ENCODE measurements at places on chromosomes 3 and 15.

DNA sequence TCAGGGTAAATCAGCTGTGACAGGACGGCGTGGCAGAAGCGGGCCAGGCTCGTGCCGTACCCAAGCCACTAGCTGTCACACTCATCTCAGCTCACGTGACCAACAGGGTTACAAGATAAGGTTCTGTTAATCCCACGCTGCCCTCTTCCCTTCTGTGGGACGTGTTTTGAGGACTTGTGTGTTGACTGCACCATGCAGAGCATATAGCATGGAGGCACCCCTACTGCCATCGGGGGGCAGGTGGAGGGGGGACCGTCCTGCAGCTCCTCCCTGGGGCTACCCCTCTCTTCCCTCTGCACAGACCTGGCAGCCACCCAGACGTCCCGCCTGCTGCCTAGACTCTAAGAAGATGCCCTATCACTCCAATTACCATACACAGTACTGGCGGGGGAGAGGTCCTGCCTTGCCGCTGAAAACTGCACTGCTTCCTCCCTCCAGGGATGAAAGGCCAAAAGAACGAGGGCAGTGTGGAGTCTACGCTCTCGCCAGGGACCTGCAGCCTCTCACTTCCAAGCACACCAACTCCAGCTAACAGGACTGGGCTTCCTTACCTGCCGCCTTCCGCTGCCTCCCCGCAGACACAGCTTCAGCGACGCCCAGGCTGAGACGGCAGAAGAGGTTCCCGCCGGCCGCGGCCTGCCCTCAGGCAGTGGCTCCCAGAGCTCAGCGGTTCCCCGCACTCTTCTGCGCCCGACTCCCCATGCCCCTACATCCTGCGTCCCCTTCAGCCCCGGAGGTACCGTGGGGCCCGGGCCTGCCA is at the start of gene TNK2:
Gene TNK2 (minus strand): TSS at position 618 of the 760 bp plus-strand sequence. CDS start 19,963 bp downstream, outside the sequence.
- DNase-seq, result peak; percentile 54

DNA sequence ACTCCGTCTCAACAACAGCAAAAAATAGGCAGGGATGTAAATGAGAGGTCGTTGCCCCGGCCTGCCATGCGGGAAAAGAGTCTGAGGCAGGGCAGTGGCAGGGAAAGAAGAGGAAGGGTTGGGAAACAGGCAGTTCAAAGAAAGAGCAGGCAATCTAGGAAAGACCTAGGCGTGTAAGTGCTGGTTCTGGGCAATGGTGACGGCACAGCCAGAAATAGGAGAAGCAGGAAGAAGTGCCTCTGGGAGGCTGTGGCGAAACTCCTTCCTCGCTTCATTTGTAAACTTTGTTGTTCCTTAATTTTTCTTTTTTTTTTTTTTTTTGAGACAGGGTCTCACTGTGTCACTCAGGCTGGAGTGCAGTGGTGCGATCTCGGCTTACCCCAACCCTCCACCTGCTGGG is 4.3 kb downstream of the SLC51A start:
- no peak for DNase-seq

GRCh38 chr3:66052721-66053549 is 14.2 kb upstream of the MAGI1 start:
- DNase-seq, result no peak

DNA sequence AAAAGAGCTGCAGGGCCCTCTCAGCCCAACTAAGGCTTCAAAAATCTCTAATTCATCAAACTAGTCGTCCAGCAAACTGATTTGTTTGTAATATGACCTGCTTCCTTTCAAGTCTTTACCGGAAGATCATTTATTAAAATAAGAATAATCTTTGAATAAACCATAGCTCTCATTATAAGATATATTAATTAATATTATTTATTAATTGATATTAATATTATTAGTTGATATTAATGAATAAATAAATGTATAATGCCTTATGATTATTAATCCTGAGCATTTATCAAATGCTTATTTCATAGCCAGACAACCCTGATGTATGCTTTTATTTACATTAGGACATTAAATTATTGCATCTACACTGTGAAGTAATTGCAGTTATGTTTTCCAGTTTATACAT is 550.7 kb upstream of the ALCAM start:
- DNase-seq, result no peak

DNA sequence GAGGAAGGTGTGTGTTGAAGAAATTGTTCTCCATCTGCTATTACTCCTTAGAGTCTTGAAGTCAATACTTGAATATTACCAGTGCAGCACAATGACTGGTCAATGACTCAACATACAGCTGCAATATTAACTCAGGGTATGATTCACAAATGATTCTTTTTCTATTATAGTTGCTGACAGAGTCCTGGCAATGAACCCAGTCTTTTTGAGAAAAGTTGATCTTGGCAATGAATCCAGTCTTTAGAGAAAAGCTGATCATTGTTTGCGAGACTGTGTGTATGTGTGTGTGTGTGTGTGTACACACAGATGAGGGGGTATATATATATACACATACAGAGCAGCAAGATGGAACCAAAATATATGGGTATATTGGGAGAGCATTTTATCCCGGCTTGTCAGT is 315.1 kb downstream of the ZNF385D start:
- no peak for DNase-seq

- DNase-seq, result no peak
Measured at GRCh38 chr3:19151171-19151570, 2.9 kb downstream of the KCNH8 start.

DNA sequence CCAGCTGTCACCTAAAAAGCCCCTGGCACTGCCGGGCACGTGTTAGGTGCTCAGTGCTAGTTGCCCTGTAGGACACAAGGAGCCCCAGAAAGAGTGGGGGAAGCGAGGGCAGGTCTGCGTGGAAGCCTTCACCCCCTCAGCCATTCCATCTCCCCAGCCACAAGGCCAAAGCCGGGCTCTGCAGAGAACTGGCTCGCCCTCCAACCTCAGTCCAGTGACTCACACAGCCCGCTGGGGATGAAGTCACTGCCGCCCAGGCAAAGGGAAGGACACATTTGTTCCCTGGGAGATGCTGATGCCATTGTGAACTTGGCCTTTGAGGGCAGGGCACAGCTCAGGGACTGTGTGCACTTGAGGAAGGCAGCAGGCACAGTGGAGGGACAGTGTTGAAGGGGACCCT is 48.1 kb downstream of the IQSEC1 start:
- no peak for DNase-seq

- no peak for DNase-seq
Measured at GRCh38 chr15:61571026-61571425, 341.9 kb upstream of the RORA start.

GRCh38 chr3:127089486-127090145 is 103.3 kb upstream of the PRR23E start:
- DNase-seq, result no peak

GRCh38 chr15:73927476-73928240 is 1.4 kb downstream of the LOXL1 start:
- peak; percentile 50 for DNase-seq

GRCh38 chr3:42096796-42097565 is 5.8 kb downstream of the TRAK1 start:
- no peak for DNase-seq

GRCh38 chr15:100191161-100191560 is 150.6 kb downstream of the ADAMTS17 start:
- DNase-seq, result no peak

GRCh38 chr15:73885954-73886700 is 12.8 kb downstream of the TBC1D21 start:
- no peak for DNase-seq

GRCh38 chr3:148202386-148202785 is 495.3 kb upstream of the AGTR1 start:
- DNase-seq, result no peak

DNA sequence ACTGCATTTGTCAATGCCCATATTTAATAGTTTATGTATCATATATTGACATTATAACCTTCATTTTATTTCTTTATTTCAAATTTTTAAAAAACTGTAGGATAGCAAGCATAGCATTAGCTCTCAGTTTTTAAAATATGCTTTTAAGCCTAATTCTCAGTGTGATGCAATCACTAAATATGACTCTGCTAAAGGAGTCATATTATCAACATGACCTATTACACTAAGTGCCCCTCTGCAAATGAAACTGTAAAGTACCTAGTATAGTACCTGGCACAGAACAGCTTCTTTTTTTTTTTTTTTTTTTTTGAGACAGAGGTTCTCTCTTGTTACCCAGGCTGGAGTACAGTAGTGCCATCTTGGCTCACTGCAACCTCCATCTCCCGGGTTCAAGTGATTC is 179.4 kb upstream of the CGNL1 start:
- no peak for DNase-seq

GRCh38 chr3:6471744-6472143 is 389.2 kb upstream of the GRM7 start:
- no peak for DNase-seq

GRCh38 chr15:89685995-89686394 is 4.6 kb downstream of the PEX11A start:
- DNase-seq, result no peak

DNA sequence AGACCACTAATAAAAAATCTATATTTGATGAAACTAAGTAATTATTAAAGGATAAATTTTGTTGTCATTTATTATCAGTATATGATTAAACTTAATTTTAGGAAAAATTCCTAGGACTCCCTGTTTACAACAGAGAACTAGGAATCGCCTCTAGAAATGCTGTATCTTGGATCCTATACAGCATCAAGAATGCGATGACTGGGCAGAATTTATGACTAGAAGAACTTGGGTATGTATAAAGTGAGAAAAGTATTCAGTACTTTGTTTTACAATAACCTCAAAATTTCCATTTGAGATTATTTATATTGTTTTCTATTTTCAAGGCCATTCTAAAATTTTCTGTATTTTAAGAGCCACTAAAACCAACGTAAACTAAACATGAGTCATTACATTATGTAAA is 82.3 kb upstream of the AGTR1 start:
- no peak for DNase-seq

GRCh38 chr3:118128886-118129285 is 905.8 kb downstream of the IGSF11 start:
- no peak for DNase-seq

GRCh38 chr3:80767604-80768003 is 993.8 kb downstream of the GBE1 start:
- DNase-seq, result no peak

DNA sequence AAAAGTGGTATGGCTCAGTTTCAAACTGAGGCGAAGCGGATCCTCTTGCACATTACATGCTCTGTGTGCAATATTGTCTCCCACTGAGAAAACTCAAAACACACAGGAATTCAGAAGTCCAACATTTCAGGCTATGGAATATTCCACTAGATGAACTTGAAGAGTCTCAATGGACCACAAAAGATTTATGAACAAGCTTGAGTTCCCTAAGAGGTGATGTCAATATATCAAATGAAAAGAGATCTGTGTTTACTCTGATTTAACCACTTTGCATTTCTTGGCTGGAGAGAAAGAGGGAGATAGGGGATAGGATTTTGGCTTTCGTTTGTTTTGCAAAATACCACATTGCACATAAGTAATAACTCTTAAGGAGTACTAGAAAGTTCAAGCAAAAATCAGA is 20.3 kb downstream of the PDZRN3 start:
- no peak for DNase-seq

DNA sequence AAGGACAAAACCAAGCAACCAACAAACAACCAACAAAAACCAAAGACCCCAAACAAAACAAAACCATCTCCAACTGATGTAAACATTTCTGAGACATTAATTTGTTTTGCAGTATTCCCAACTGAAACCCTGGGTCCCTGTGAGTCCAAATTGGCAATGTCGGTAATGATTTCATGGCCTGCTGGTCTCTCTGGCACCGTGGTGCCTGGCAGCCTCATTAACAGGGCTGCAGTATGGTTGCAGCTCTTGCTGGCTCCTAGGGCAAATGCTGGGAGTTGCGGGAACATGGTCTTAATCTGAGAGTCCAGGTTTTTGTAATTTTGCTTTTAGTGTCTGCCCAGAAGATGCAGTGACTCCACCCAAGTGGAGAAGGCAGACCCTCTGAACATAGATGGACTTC is 128.3 kb downstream of the SV2B start:
- DNase-seq, result no peak

- DNase-seq, result no peak
Measured at GRCh38 chr3:146566138-146566537, 21.7 kb upstream of the PLSCR1 start.

DNA sequence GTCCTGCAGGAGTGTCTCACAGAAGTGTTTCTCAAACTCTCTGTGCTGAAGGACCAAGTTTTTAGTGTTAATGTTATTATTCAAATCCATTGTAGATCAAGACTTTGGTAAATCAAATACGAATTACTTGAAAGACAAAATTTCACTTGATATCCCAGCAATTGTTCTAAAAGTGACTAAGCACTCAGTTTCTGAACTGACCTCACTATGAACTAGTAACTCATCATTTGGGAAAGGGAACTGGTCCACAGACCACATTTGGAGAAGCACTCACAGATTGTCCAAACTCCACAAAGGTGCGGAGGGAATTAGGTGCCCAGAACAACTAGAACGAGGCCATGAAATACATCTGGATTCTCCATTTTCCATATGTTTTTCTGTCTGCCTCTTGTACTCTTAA is 25.6 kb downstream of the FAM43A start:
- no peak for DNase-seq

Data from effector memory CD4-positive, alpha-beta T cell (primary cell).